ENCODE measurements at places on chromosomes 13 and 19.
A peak's percentile ranks its signal among the peaks of the same experiment; 100 is the strongest.

GRCh38 chr19:56858026-56858425 is 17.5 kb upstream of the PEG3 start:
- no peaks in the 10 kb centered on the region for H3K36me3 ChIP-seq
- DNase-seq, result no peak
- H3K4me1 ChIP-seq, result no peaks in the 10 kb centered on the region
- no peak overlapping the region for H3K27ac ChIP-seq
- no peaks in the 10 kb centered on the region for H3K27me3 ChIP-seq

- no peak overlapping the region for H3K4me3 ChIP-seq
- H3K4me1 ChIP-seq, result no peaks in the 10 kb centered on the region
- peaks cover 8% of the 10 kb centered on the region for H3K36me3 ChIP-seq
- no peak for DNase-seq
These were observed 25.7 kb downstream of the TEX29 start for GRCh38 chr13:111346101-111346680.

DNA sequence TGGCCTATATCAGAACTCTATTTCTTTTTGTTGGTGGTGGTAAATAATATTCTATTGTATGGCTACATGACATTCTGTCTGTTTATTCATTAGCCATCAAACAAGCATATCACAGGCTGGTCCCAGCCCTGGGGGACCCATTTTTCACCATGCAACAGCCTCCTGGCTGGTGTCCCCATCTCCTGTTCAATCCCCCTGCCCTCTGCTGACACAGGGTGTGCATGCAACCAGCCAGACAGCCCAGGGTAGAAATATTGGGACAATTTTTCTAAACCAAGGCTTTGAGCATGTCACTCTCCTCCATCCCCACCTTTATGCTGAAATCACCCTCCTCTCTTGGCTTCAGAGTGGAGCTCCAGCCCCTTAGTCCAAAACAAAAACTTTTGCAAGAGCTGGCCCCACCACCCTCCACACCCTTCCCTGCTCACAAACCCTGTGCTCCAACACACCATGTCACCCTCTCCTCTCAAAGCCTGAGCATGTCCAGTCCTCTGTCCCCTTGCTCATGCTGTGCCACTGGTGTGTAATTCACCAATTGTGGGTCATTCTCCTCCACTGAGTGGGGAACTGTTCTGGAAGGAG is 153.0 kb upstream of the UQCRFS1 start:
- H3K27ac ChIP-seq, result no peak overlapping the region
- DNase-seq, result no peak
- no peaks in the 10 kb centered on the region for H3K36me3 ChIP-seq
- H3K27me3 ChIP-seq, result peaks cover 30% of the 10 kb centered on the region
- no peaks in the 10 kb centered on the region for H3K4me1 ChIP-seq

DNA sequence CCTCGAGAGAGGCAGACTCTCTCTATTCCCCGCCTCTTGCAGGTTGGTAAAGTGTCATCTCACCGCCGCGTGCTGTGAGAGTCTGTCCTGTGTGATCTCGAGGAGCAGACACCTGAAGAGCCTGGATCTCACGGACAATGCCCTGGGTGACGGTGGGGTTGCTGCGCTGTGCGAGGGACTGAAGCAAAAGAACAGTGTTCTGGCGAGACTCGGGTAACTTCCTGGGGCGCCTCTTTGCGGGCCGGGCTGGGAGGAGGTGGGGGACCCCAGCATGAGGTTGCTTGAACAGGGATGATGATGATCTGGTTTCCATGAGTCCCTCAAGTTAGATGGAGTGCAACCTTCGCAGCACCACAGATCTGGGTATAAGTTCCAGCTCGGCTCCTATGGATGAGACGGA is 67.0 kb downstream of the NLRP5 start:
- H3K27me3 ChIP-seq, result peaks cover 8% of the 10 kb centered on the region
- H3K4me3 ChIP-seq, result no peak overlapping the region
- no peak overlapping the region for H3K27ac ChIP-seq
- DNase-seq, result no peak
- no peaks in the 10 kb centered on the region for H3K4me1 ChIP-seq

GRCh38 chr13:27967203-27967735 is 1.8 kb downstream of the CDX2 start:
- peaks cover 54% of the 10 kb centered on the region for H3K27me3 ChIP-seq
- peak overlapping the region; percentile 71 for H3K4me3 ChIP-seq
- H3K4me1 ChIP-seq, result peaks cover 50% of the 10 kb centered on the region
- no peaks in the 10 kb centered on the region for H3K36me3 ChIP-seq
- no peak overlapping the region for H3K27ac ChIP-seq
- peak; percentile 41 for DNase-seq

All from naive B cell (primary cell).